AG10803 (cell line): ENCODE measurements at places on chromosomes 6 and 20.

- DNase-seq: no peak
These were observed 13.9 kb downstream of the PMEPA1 start for GRCh38 chr20:57695940-57696339.

GRCh38 chr6:144319211-144319610, 34.1 kb downstream of the UTRN start:
- DNase-seq: no peak

DNA sequence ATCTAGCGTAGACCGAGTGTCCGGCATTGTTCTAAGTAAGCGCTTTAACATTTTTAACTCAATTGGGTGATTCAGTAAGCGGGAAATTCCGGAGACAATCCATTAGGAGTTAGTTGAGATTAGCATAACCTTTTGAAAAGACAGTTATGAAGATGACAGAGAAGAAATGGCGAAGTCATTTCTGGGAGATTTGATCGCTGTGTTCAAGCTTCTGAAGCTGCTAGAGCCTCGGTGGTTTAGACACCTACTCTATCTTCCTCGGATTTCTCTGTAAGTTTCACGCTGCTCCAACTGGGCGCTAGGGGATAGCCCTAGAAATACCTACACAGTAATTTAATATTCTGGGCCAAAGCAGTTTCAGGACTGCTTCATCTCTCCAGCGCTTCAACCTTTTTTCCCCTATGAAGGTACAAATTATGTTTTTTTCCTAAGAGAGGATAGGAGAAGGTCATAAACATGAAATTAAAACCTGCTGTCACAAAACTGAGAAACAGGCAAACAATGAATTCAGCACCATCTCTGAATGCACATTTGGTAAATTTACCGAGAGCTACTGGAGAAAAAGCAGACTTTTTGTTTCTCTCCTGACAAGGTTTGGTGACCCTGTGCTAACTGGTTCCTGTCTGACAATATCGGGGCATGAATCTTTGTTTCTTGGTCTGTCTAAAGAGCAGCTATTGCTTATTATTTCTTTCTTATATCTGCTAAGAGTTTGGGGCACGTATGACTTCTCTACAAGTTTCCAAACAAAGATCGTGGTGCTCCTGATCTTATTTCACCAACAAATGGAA, 22.4 kb downstream of the ZNF311 start:
- DNase-seq: peak; percentile 52

DNA sequence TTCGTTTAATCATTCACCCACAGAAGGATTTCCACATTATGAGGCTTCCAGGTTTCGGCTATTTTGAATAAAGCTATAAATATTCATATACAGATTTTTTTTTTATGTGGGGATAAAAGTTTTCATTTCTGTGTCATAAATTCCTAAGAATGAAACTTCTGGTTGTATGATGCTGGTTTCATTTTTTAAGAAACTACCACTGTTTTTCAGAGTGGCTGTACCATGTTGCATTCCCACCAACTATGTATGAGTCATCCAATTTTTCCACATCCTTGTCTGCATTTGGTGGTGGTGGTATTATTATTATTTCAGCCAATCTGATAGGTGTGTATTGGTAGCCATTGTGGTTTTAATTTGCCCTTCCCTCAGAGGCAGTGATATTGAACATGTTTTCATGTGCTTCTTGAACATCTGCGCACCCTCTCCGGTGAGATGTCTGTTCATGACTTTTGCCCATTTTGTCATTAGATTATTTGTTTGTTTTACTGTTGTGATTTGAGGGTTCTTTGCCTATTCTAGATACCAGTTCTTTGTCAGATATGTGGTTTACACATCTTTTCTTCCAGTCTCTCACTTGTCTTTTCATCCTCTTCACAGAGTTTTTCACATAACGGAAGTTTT, 75.5 kb downstream of the DOK5 start:
- peak; percentile 5 for DNase-seq

- DNase-seq: no peak
These were observed 537.9 kb downstream of the TENT5A start for GRCh38 chr6:81214414-81215091.

DNA sequence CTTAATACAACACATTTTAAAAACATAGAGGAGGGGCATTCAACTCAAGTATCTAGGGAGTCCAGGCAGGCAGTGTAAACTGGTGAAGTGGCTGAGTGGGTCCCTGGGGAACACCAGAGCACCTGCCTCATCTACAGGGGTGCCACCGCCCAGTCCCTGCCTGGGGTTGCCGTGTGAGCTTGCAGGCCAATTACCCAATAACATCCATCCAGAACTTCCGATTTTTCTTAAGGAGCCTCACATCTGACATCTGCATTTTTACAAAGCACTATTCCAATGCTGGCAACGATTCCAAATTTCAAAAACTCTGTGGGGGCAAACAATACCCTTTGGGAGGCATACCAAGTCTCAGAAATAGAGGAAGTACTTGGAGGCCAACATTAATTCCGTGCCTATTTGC, 288.4 kb upstream of the TSHZ2 start:
- no peak for DNase-seq

DNA sequence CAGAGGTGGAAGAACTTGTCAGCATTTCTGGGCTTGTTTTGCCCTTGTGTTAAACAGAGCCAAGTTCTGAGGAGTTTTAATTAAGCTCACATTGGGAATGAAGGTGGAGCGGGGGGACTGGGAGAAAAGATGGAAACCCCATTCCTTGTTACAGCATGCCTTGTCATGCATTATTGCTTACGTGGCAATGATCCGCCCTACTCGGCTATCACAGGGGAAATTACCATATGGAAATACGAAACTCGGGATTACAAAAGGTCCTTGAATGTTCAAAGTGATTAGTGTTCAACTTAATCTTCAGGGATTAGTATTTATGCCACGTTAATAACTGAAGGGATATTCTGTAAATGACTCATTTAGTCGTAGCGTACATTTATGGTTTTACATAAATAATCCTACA, 86.4 kb downstream of the MAP3K7 start:
- no peak for DNase-seq

GRCh38 chr20:63230800-63231268, 4.9 kb upstream of the BIRC7 start:
- DNase-seq: peak; percentile 68

DNA sequence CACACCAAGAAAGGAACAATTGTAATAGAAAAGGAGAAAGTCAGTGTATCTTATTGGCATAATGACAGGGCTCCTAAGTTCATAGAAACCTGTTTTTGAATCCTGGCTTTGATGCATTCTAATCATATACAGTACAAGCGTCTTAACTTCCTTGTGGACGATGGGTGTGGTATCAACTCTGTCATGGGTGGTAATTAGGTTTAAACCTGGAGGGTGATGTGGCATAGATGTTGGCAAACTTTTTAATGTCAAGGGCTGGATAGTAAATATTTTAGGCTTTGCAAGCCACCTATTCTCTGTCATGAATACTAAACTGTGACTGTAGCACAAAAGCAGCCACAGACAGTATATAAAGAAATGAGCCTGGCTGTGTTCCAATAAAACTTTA, 138.7 kb upstream of the EDN1 start:
- DNase-seq: no peak

DNA sequence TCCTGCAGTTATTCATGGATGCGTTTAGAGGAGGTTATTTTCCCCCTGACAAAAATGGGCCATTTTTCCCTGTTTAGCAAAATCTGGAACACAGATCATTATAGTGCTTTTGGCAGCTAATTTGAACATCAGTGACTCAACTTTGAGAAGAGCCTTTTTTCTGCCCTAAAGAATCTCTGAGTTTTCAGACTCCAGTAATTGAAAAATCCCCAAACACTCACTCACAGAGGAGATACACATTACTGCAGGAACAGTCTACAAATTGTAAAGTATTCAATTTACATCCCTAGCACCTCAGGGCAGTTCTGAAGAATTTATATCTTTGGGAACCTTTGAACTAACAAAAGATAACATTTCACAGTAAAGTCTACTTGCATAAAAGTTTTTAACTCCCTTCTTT, 966.6 kb upstream of the SLC35B3 start:
- DNase-seq: peak; percentile 3

DNA sequence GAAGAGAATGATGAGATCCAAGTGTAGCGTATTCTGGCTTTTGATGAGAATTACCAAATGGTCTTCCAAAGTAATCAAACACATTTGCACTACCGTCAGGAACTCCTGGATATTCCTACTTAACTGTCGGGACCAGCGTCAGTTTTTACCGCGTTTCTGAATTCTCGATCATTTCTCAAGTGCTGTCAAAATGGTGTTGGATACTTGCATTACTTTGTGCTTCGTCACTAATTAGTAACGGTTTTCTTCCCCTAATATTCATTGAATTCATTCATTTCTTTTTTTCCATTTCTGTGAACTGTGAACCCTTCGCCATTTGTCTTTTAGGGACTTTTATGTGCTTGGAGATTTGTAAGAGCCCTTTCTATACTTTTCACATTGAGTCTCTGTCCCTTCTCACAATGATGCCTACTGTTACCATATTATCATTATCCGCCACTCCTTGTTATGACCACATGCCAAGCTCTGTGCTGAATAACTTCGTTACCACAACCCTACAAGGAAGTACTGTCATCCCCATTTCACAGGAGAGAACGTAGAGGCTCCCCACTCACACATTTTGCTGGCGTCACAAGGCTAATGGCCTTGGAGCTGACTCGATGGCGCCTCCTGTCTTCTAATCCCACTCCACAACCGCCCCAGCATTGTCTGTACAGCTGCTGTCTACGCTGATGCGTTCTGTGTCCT, 74.2 kb upstream of the QKI start:
- no peak for DNase-seq

GRCh38 chr20:52405417-52405816, 213.8 kb upstream of the ZFP64 start:
- peak; percentile 45 for DNase-seq

GRCh38 chr20:25221592-25222460, 26.1 kb upstream of the PYGB start:
- no peak for DNase-seq

DNA sequence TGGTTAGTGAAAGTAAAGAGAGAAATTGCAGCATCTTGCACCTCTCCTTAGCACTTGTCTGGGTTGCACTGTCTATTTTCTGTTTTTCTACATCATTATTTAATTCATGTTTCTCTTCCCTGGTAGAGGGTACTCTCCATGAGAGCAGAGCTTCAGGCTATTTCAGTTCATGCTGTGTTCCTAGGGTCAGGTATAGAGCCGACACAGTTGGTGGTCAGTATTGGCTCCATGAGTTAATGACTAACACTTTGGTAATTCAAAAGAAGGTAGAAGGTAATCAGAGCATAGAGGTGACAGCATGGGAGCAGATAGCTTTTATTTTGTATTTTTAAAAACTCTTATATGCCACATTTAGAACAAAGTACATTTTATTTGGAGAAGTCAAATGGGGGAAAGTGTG, 42.7 kb downstream of the RIMS1 start:
- no peak for DNase-seq

GRCh38 chr6:24535210-24535609, 40.4 kb downstream of the ALDH5A1 start:
- DNase-seq: no peak

GRCh38 chr6:83615025-83615999, 93.6 kb downstream of the SNAP91 start:
- DNase-seq: peak; percentile 45

GRCh38 chr6:34370361-34370760, 22.1 kb downstream of the NUDT3 start:
- DNase-seq: no peak

GRCh38 chr6:24855395-24856245, 56.9 kb upstream of the ARMH2 start:
- DNase-seq: peak; percentile 71

- DNase-seq: no peak
These were observed 99.6 kb downstream of the PREX1 start for GRCh38 chr20:48728042-48728825.

- peak; percentile 4 for DNase-seq
These were observed 68.8 kb downstream of the ZBTB2 start for GRCh38 chr6:151322570-151322969.

- peak; percentile 46 for DNase-seq
These were observed 198.3 kb downstream of the BCAS1 start for GRCh38 chr20:53872081-53872541.

GRCh38 chr20:2741463-2741862, 48.9 kb downstream of the EBF4 start:
- no peak for DNase-seq

- no peak for DNase-seq
These were observed 44.6 kb downstream of the DPPA5 start for GRCh38 chr6:73309535-73309784.

- DNase-seq: peak; percentile 58
These were observed 45.3 kb upstream of the PRELID3B start for GRCh38 chr20:59087829-59088433.

DNA sequence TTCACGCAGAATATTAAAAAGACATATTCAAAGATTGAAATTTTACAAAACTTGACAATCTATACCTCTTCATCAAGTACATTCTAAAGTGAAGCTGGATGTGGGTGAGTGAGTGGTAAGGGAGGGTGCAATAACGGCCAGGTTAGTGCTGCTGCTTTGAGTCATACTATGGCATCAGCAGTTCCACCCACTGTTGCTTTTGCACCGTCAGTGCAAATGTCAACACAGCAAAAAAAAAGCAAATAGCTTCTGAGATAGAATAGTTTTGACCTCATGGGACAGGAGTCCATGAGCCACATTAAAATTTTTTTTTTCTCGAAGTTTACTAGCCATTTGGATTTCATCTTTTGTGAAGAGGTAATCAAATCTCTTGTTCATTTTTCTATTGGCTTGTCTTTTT, 31.8 kb downstream of the PSMF1 start:
- DNase-seq: no peak
